M059J (cell line): ENCODE measurements at places on chromosomes 2 and 18. TPM values are rescaled to one million over a fixed set of nuclear protein-coding genes. Genes with fewer than 3 reads are reported as not detected.
A peak's percentile ranks its signal among the peaks of the same experiment; 100 is the strongest.

DNA sequence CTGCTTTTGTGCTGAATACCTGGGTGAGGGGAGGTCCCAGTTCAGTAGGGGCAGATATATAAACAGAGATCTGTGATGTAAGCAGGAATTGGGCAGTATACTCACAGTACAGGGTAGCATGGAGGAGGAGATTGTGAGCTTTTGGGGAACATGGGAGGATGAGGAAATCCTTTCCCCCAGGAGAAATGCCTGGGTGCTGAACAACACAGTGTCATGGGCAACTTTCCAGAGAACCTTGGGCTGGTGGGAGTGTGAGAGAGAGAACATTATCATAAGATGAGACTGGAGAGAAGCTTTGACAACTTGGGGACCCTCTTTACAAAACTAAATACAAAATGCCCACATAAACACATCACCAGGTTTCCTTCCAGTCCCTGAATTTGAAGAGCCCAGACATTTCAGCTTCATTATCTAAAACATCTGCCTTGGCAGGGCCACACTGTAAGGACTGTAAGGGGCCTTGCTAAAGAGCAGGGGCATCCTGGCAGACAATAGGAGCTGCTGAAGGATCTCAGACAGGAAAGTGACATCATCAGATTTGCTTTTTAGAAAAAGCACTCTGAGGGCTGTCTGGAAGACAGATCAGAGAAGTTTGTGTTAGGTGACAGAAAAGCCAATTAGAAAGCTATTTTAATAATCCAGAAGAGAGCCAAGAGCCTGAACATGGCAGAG, 303.1 kb upstream of the FBXO11 start:
- DNase-seq, result peak; percentile 36

The OXER1 gene
- total RNA-seq, result not detected in 2 replicates

The DCC gene
- 0.17 TPM in 1 of 2 replicates, not detected in the other for total RNA-seq

- no peak for DNase-seq
Observed at GRCh38 chr2:224433442-224433841, 31.5 kb upstream of the FAM124B start.

DNA sequence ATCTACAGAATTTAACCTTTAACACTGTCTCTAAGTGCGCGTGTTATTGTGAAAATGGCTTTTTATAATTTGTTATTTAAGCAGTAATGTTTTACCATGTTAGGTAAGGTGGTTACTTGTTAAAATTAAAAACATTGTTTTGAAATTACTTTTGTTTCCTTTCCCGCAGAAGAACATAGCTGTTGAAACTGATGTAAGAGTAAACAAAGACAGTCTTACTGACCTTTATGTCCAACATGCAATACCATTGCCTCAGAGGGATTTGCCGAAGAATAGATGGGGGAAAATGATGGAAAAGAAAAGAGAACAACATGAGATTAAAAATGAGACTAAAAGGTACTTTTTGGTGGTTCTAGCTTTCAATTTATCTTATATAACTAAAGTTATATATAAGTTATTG, 2.1 kb downstream of the C2orf49 start:
- DNase-seq, result no peak

DNA sequence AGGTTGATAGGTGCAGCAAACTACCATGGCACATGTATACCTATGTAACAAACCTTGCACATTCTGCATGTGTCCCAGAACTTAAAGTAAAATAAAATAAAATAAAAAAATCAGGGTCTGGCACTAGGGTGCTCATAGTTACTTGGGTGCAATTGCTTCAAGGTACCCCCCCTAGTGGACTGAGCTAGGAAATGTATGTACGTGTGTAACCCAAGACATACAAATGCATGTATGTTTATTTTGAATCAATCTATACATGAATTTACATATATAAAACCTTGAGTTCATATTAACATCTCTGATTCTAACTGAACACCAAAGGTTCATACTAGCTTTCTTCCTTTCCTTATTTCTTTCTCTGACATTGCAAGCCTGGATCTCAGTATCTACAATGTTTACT, 51.5 kb downstream of the USP37 start:
- no peak for DNase-seq

The ING5 gene
- total RNA-seq, result 9.2 and 11.0 TPM in 2 replicates

The FBXO48 gene
- total RNA-seq, result 0.91 and 1.5 TPM in 2 replicates

DNA sequence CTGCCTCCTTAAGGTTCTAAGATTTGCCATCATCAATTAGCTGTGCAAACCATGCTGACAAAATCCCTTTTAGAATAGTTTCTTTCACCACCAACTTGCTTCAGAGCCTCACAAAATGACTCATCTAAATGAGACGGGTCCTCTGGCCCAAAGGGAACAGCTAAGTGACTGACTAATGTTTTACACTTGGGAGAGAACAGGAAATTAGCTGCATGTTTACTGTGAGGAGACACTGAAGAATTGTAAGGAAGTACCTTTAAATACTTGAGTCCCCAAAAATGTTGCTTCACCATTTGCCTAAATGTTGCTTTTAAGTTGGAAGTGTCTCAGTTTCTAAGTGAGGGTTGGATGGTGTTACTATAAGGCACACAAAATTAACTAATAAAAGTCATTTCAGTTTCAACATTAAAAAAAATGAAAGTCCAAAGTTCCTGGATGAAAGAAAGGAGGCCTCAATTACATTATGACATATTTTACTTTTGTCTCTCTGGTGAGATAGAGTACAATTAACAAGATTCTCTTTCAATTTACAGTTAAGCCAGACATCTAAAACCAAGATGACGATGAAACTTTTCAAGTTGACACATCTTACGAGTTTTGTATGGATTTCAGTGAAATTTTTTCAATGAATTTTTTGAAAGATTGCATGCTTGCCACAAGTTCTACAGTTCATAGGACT, 229.1 kb upstream of the FN1 start:
- DNase-seq, result peak; percentile 94

- DNase-seq, result peak; percentile 99
Observed at GRCh38 chr2:132415915-132416722, 486 bp upstream of the GPR39 start.

DNA sequence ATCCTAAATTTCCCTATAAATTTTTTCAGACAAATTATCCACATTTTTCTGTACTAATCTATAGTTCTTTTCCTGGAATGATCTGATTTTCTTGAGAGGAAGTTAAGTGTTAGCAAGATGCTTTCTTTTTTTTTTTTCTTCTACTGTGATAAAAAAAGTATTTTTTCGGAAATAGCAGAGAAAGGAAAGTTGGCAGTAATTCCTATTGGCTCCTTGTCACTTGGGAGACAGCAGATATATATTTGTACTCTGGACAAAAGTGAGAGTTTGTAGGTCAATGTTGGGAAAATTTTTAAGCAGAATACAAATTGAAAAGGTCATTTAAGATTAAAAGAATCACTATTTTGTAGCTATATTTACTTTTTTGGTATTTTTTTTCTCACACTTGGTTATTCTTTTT, 635.7 kb upstream of the NRXN1 start:
- no peak for DNase-seq

DNA sequence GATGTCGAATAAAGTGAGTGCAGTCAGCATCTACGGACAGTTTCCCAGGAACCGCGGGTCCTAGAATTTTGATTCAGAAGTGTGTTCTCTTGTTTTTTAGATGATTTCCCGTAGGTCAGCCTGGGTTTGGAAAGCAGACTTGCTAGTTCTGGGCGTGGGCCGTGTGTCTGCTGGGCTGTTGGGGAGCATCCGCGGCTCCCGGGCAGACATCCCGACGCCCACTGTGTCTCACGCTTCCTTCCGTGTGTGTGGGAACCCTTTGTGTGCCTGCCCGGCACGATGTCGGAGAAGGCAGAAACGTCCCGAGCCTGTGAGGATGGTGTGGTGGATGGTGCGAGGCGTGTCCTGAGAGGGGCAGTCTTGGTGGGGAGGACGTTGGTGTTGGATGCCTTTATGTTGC, 18.4 kb downstream of the CTDP1 start:
- no peak for DNase-seq

- DNase-seq, result no peak
Observed at GRCh38 chr2:148490840-148491439, 153.6 kb upstream of the EPC2 start.

DNA sequence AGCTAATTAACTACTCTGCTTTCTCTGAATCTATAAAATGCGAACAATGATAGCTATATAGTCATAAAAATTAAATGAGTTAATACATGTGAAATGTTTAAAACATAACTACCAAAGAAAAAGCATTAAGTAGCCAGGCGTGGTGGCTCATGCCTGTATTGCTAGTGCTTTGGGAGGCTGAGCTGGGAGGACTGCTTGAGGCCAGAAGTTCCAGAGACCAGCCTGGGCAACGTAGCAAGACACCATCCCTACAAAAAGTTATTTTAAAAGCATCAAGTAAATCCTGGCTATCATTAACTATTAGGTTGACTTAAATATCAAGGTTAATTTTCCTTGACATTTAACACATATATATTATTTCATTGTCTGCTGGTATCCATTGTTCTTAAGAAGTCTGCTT, 152.4 kb downstream of the NBAS start:
- DNase-seq, result no peak

DNA sequence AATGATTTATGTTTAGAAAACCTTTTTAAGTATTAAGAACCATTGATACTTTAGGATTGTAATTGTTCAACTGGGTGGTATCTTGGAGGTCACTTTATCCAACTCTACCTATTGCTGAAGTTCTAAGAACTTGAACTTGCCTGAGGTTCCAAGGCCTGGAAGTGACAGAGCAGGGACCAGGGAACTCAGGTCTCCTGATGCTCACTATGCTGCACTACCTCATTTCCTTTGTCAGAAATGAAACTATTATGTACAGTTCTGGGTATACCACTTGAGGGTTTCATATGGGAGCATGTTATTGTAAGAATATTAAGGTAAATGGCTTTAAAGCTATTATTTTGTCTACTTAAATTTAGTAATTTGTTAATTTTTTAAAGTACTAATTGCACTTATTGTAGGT, 3.0 kb downstream of the MBD5 start:
- DNase-seq, result no peak

- no peak for DNase-seq
Observed at GRCh38 chr2:45743531-45744396, 92.3 kb downstream of the PRKCE start.

The HTR2B gene
- total RNA-seq, result not detected in 2 replicates

DNA sequence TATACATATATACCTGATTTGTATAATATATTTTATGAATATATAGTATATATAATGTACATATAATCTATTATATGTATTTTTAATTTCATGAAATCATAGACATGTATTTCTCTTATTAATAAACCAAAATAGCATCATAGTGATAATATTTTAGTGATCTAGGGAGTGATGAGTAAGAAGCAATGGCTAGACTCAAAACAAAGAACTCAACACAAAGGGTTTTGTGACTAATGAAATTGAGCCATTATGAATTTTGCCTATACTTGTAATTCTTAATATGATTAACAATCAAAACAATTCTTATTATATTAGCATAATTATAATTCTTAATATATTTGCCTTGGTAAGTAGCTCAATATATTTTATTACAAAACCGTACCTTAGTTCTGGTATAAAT, 1614.1 kb upstream of the TMEFF2 start:
- no peak for DNase-seq

The AKAIN1 gene
- total RNA-seq, result not detected in 2 replicates

DNA sequence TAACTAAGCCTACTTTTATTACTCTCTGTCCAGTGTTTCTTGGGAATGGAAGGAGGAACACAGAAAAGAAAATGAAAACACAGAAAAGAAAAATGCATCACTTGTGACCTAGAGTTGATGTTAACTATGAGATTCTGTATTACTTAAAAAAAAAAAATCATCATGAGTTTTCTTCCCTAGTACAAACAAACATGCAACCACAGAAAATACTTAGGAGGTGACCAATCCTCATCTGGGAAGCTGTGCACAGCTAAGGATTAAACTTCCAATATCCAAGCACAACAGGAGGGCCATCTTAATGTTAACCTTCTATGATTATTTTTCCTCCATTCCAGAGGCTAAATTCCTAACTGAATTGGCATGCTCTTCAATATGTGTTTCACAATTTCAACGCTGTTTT, 1140.4 kb downstream of the LRP1B start:
- DNase-seq, result peak; percentile 27

- DNase-seq, result peak; percentile 7
Observed at GRCh38 chr2:41954304-41955291, 93.2 kb upstream of the PKDCC start.

The SP140 gene
- total RNA-seq, result 2.0 and 11.8 TPM in 2 replicates

GRCh38 chr2:80231421-80231820, 73.1 kb downstream of the LRRTM1 start:
- no peak for DNase-seq

The LRRTM4 gene
- total RNA-seq, result 0.07 TPM in 1 of 2 replicates, not detected in the other

GRCh38 chr2:108293850-108294249, 5.2 kb downstream of the SULT1C2 start:
- DNase-seq, result no peak

- peak; percentile 11 for DNase-seq
Observed at GRCh38 chr2:96207774-96208142, 869 bp downstream of the STARD7 start.

DNA sequence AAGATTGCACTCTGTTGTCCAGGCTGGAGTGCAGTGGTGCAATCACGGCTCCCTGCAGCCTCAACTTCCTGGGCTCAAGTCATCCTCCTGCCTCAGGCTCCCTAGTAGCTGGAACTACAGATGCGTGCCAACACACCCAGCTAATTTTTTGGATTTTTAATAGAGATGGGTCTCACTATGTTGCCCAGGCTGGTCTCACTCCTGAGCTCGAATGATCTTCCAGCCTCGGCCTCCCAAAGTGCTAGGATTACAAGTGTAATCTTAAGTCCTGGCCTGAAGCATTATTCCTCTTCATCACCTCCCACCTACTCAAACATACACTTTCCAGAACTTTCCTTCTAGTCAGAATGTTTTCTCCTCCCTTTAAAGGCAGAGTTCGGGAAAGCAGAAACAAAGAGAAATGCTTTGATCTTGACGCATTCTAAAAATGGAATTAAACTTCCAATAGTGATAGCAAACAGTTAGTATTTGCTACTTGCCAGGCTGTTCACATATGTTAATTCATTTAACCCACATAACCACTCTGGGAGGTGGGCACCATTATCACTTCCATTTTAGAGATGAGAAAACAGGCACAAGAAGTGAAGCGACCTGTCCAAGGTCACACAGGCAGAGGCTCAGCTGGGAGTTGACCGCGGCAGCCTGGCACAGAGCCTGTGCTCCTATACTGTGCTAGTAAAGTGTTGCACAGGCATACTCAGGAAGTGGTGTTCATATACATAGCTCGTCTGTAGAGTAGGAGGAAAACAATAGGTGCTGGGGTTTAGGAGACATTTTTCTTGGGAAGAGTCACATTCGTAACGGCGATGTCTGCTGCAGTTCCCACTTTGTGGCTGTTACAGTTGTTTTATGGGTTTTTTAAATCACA, 24.6 kb downstream of the TEX44 start:
- DNase-seq, result no peak

GRCh38 chr2:110883406-110883805, 151.0 kb downstream of the ACOXL start:
- no peak for DNase-seq

DNA sequence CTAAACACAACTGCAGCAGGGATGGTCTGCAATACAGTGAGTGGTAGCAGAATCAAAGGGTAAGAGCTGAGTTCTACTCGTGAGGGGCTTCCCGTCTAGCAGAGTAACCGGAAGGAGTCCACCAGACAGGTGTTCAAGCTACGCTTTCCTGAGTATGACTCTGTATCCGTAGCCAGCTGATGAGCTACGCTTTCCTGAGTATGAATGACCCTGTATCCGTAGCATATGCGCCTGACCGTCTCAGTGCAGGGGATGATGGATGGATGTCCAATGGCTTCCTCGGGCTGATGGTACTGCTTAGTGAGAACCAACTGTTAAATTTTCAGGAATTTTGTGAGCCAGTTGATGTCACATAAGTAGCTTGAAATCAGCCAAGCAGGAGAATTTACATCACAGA, 244.1 kb upstream of the MYT1L start:
- no peak for DNase-seq

GRCh38 chr2:177543007-177543760, 150.6 kb downstream of the AGPS start:
- peak; percentile 74 for DNase-seq

GRCh38 chr2:120847700-120848321, 112.1 kb downstream of the GLI2 start:
- DNase-seq, result no peak

The VSNL1 gene
- 0.94 and 2.2 TPM in 2 replicates for total RNA-seq
